ENCODE measurements at places on chromosomes 6 and 20. TPM values are rescaled to one million over a fixed set of nuclear protein-coding genes. Genes with fewer than 3 reads are reported as not detected.

DNA sequence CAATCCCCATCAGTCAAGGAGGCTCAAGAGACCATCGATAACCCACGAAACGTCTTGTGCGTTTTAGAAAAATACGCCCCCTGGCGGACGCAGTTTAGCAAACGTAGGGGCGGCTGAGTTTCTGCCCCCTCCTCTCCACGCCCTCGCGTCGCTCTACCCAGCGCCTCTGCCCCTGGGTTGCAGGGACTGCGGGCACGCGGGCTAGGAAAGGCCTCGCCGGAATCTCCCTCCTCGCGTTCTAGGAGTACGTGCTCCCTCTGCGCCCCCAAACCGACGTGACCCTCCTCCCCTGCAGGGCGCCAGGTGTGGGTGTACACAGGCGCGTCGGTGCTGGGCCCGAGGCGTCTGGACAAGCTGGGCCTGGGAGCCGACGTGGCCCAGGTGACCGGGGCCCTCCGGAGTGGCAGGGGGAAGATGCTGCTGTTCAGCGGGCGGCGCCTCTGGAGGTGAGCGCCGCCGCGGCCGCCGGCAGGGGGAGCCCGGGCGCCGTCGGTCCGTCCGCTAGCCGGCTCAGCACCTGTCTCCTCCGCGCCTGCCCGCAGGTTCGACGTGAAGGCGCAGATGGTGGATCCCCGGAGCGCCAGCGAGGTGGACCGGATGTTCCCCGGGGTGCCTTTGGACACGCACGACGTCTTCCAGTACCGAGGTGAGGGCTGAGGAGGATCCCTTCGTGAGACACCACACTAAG, 5.3 kb downstream of the MMP9 start:
- no peak for DNase-seq
- H3K4me3 ChIP-seq, result no peak overlapping the region
- peaks cover 3% of the 10 kb centered on the region for H3K27me3 ChIP-seq
- no peaks in the 10 kb centered on the region for H3K36me3 ChIP-seq

DNA sequence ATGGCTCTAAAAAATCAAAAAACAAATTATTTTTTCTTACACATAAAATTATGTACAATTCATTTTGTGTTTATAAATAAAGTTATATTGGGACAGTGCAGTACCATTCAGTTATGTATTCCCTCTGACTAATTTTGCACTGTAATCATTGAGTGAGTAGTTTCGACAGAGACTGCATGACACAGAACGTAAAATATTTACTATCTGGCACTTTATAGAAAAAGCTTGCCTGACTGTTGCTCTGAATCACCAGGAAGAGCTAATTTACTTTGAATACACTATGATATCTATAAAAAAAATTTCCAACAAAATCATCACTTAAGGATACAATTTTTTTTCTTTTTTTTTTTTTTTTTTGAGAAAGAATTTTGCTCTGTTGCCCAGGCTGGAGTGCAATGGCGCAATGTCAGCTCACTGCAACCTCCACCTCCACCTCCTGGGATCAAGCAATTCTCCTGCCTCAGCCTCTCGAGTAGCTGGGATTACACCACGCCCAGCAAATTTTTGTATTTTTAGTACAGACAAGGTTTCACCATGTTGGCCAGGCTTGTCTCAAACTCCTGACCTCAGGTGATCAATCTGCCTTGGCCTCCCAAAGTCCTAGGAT, 11.0 kb upstream of the KHDC1L start:
- H3K36me3 ChIP-seq, result no peaks in the 10 kb centered on the region
- no peaks in the 10 kb centered on the region for H3K27me3 ChIP-seq
- no peak overlapping the region for H3K27ac ChIP-seq
- peaks cover 2% of the 10 kb centered on the region for H3K4me1 ChIP-seq
- no peak for DNase-seq

- no peaks in the 10 kb centered on the region for H3K4me1 ChIP-seq
- H3K36me3 ChIP-seq, result no peaks in the 10 kb centered on the region
- no peak for DNase-seq
- H3K4me3 ChIP-seq, result no peak overlapping the region
- H3K27ac ChIP-seq, result no peak overlapping the region
Measured at GRCh38 chr20:38706509-38706908, 17.8 kb upstream of the SLC32A1 start.

GRCh38 chr6:30463651-30464618, 25.4 kb upstream of the HLA-E start:
- no peak overlapping the region for H3K27ac ChIP-seq
- H3K27me3 ChIP-seq, result peaks cover 3% of the 10 kb centered on the region
- no peaks in the 10 kb centered on the region for H3K4me1 ChIP-seq
- H3K36me3 ChIP-seq, result no peaks in the 10 kb centered on the region
- DNase-seq, result peak; percentile 79

- no peak for DNase-seq
- H3K4me1 ChIP-seq, result no peaks in the 10 kb centered on the region
- H3K27me3 ChIP-seq, result no peaks in the 10 kb centered on the region
- H3K36me3 ChIP-seq, result no peaks in the 10 kb centered on the region
Measured at GRCh38 chr6:165223736-165224135, 85.7 kb downstream of the C6orf118 start.

The BCAS1 gene
- 2.5 TPM for total RNA-seq

The MROH8 gene
- 3.4 TPM for total RNA-seq

The BACH2 gene
- 11.6 TPM for total RNA-seq

- DNase-seq, result no peak
- no peaks in the 10 kb centered on the region for H3K4me1 ChIP-seq
- no peaks in the 10 kb centered on the region for H3K36me3 ChIP-seq
- no peak overlapping the region for H3K4me3 ChIP-seq
- no peaks in the 10 kb centered on the region for H3K27me3 ChIP-seq
- no peak overlapping the region for H3K27ac ChIP-seq
Measured at GRCh38 chr6:117459204-117459944, 23.1 kb upstream of the DCBLD1 start.

The BPIFA1 gene
- not detected for total RNA-seq

GRCh38 chr6:30935018-30935417, 3.0 kb upstream of the SFTA2 start:
- H3K27ac ChIP-seq, result no peak overlapping the region
- DNase-seq, result no peak
- H3K27me3 ChIP-seq, result no peaks in the 10 kb centered on the region
- H3K4me3 ChIP-seq, result no peak overlapping the region

The SLC26A8 gene
- total RNA-seq, result 0.33 TPM

The FOXC1 gene
- 88.8 TPM for total RNA-seq

- peaks cover 2% of the 10 kb centered on the region for H3K36me3 ChIP-seq
- no peak overlapping the region for H3K27ac ChIP-seq
- peaks cover 2% of the 10 kb centered on the region for H3K4me1 ChIP-seq
- no peak overlapping the region for H3K4me3 ChIP-seq
Measured at GRCh38 chr20:19560881-19561480, 197.1 kb upstream of the RIN2 start.

DNA sequence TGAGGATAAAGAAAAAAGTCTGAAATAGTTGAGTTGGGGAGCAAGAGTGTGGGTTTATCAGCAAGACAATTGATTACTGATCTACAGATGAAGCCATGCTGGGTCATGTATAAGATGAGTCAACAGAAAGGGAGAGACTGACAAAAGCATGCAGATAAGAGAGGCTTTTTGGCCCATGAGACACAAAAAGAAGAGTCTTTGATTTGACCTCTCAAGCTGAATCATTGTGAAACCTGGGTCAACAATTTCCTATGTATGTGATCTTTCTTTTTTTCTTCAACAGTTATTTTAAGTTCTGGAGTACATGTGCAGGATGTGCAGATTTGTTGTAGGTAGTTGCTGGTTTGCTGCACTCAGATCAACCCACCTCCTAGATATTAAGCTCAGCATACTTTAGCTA, 15.9 kb downstream of the RIMS1 start:
- no peaks in the 10 kb centered on the region for H3K4me1 ChIP-seq
- no peak overlapping the region for H3K4me3 ChIP-seq
- no peaks in the 10 kb centered on the region for H3K27me3 ChIP-seq
- no peaks in the 10 kb centered on the region for H3K36me3 ChIP-seq
- DNase-seq, result no peak

DNA sequence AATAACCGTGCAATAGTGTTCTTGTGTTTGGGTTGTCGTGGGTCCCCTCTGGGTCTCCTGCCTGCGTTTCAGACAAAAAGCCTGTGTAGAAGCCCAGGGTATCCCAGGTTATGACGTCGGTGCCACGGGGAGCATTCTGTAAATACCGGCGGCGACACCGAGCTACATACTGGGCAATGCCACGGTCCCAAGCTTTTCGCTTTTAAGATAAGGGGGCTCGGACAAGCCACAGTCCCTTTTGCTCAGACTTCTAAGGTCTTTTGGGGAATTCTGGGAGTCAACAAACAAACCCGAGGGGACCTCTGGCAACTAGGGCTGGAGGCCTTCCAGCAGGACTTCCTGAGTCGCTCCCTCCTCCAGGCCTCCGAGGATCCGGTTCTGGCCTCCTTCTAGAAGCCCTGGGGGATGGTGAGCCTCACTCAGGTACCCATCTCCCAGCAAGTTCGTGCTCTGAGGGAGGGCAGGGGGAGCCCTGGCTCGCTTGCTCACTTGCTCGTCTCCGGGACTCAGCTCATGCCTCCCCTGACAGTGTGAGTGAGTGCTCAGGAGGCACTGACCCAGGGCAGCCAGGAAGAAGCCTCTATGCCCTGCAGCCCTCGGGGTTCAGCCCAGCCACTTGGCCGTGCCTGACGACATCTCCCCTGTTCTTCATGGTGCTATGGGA, 62.4 kb upstream of the MRPS10 start:
- no peak overlapping the region for H3K4me3 ChIP-seq
- peak; percentile 63 for DNase-seq
- H3K27me3 ChIP-seq, result no peaks in the 10 kb centered on the region
- H3K27ac ChIP-seq, result no peak overlapping the region

The FRS3 gene
- 5.4 TPM for total RNA-seq

GRCh38 chr6:34979218-34979617, 90.2 kb downstream of the ANKS1A start:
- H3K4me3 ChIP-seq, result no peak overlapping the region
- no peaks in the 10 kb centered on the region for H3K4me1 ChIP-seq
- DNase-seq, result no peak
- no peaks in the 10 kb centered on the region for H3K36me3 ChIP-seq

Measured in aorta (tissue), 5 donors.